ENCODE measurements at places on chromosomes 1 and 21. TPM values are rescaled to one million over a fixed set of nuclear protein-coding genes. Genes with fewer than 3 reads are reported as not detected.

DNA sequence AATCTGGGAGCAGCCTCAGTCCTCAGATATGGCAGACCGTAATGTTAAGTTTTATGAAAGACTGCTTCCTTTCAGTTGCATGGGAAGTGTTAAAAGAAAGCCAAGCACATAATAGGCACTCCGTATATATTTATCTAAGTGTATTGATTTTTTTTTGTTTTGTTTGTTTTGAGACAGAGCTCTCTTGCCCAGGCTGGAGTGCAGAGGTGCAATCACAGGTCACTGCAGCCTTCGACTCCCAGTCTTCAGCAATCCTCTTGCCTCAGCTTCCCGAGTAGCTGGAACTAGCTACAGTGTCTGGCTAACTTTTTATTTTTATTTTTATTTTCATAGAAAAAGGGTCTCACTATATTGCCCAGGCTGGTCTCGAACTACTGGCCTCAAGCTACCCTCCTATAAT lies 341.8 kb downstream of the USH2A start:
- ATAC-seq = no peak

The NHLH2 gene
- 1.1 TPM for total RNA-seq

DNA sequence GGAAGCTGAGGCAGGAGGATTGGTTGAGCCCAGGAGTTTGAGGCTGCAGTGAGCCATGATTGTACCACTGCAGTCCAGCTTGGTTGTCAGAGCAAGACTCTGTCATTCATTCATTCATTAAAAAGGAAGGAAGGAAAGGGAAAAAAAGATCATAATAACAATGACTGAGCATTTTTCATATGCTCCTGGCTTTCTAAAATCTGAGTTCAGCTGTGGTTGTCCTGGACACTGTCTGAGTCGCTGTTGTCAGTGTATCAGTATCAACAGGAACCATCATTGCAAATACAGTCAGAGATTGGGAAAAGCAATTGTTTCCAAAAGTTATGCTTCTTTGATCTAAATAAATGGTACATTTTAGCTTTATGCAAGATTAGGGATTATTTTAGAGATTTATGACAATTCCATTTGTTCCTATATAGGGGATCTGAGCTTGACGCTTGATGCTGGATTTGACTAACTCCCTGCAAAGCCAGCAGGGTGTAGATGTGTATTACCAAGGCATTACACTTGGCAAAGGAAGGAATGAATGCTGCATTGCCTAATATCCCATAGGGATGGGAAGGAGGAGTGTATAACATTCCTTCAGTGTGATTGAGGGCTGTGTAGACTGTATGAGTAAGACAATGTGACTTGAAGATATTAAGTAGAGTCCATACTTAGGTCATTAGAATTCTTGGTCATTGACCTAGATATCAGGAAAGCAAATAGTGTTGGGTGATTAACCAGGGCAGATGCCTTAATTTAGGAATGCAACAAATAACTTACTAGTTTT lies 100.2 kb downstream of the DISP1 start:
- no peak for ATAC-seq

GRCh38 chr1:42950116-42950481 lies 8.6 kb downstream of the SLC2A1 start:
- no peak for ATAC-seq

The HMCN1 gene
- total RNA-seq = 1.9 TPM

The SAMD13 gene
- total RNA-seq = 0.44 TPM

- no peak for ATAC-seq
Observed at GRCh38 chr1:217336724-217337123, 294.2 kb downstream of the GPATCH2 start.

The SPATA21 gene
- total RNA-seq = not detected

DNA sequence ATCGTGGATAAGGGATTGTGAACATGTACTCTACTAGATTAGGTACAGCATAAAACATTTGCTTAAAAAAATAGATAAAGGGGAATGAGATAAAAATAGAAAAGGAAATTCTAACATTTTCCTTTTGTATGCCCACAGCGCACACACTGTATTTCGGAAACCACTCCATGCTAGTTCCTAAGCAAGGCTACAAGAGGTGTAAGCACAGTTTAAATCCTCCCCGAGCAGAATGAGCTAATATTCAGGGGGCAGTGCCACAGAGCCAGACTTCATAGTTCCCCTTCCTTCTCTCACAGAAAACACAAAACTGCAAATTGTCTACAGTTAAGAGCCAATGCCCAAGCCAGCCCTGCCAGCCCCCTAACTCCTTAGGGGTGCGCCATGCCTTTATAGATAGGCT lies 159.4 kb downstream of the ZNF281 start:
- ATAC-seq = no peak

- no peak for ATAC-seq
Observed at GRCh38 chr1:180548686-180549317, 10.0 kb upstream of the OVAAL start.
